Inflammatory macrophage (primary cell): ENCODE measurements at places on chromosomes 6 and 20.

DNA sequence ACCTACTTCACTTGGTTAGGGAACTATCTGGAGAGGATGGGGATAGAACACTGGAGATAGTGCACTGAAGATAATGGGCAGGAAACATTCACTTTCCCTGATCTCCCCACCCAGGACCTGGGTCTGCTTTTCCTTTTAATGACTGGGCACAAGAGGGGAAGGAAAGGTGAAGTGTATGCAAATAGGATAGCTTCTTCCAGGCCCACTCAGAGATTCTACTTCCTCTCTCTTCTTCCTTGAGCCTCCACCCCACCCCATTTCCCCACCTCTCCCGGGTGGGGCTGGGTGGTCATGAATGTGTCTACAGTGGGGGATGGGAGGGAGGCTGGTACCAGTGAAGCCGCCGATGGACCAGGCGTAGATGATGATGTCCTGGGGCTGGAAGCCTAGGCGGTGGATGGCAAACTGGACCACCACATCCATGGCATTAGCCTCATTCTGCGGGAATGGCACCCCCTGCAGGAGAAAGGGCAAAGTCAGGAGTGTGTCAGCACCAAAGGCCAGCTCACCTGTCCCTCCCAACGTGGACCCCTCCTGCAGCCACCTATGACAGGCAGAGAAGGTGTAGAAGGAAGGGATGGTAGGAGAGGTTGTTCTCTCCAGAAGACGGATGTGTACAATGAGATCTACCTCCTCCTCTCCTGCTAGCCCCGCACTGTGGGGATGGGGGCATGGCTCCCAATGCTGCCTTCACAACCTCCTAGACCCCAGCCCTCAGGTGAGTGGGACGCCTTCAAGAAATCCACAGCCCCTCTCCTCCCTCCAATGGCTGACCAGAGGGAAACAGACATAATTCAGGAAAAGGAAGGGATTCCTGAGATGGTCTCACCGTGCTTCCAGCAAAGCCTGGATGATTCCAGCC is 8.6 kb upstream of the LY6G5C start:
- DNase-seq, result no peak

- DNase-seq, result no peak
Measured at GRCh38 chr6:12656906-12657305, 59.7 kb upstream of the PHACTR1 start.

DNA sequence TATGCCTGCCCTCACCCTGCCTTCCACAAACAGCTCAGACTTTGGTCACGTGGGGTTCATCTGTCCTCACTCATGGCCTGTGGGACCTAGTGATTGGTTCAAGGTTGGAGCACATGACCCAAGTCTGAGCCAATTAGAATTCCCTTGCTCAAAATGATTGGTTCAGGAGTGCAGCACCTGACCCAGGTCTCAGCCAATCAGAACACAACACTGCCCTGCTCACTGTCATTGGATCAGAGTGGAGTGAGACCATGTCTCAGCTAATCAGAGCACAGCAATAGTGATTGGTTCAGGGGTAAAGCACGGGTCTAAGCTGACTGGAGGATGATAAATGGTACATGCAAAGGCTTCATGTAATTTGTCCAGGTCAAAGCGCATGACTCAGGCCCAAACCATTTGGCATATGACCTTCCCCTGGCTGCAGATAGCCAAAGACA is 102.2 kb downstream of the PREX1 start:
- DNase-seq, result no peak

DNA sequence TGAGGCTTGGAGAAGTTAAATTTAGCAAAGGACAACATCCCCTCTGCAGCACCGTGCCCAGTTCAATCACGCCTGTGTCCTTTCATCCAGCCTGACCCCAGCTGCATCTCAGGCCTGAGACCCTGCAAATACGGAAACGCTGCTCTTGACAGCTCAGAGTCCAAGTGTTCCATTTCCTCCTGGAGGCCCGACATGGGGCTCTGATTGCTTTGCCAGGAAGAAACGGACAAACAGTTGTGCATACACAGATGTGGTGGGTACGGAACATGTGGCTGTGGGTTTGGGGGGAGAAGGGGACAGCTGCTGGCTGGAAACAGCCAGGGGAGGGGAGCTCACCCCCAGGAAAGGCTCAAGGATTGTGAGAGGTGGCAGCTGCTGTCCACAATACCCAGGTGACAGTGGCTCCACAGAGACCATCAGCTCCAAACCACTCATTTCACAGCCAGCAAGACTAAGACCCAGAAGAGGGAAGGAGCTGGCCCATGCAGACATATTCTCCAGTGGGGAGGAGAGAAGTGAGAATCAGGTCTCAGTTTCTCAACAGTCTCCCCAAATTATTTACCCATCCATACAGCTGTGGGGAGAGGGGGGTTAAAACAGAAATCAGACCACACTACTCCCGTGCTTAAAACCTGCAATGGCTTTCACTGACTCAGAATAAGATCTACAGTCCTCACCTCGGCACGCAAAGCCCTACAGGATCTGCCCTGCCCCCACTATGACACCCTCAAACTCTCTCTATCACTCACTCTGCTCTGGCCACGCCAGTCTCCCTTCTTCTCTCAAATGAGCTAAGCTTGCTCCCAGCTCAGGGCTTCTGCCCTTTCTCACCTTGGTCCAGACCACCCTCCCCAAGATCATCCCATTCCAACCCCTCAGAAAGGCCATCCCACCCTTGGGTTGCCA is 89.1 kb downstream of the PREX1 start:
- no peak for DNase-seq

DNA sequence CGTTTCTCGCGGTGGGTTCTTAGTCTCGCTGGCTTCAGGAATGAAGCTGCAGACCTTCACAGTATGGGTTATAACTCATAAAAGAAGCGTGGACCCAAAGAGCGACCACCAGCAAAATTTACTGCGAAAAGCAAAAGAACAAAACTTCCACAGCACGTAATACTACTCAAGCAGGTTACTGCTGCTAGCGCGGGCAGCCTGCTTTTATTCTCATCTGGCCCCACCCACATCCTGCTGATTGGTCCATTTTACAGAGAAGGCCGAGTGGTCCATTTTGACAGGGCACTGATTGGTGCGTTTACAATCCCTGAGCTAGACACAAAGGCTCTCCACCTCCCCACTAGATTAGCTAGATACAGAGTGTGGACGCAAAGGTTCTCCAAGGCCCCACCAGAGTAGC is 17.4 kb downstream of the LY86 start:
- DNase-seq, result no peak

GRCh38 chr6:4486568-4487315 is 289.5 kb upstream of the CDYL start:
- no peak for DNase-seq
